ENCODE measurements at places on chromosomes 7 and 10.

GRCh38 chr10:29252811-29253689 lies 35.8 kb upstream of the LYZL1 start:
- DNase-seq, result no peak

- DNase-seq, result no peak
These were observed 14.5 kb downstream of the LBX1 start for GRCh38 chr10:101214446-101215396.

DNA sequence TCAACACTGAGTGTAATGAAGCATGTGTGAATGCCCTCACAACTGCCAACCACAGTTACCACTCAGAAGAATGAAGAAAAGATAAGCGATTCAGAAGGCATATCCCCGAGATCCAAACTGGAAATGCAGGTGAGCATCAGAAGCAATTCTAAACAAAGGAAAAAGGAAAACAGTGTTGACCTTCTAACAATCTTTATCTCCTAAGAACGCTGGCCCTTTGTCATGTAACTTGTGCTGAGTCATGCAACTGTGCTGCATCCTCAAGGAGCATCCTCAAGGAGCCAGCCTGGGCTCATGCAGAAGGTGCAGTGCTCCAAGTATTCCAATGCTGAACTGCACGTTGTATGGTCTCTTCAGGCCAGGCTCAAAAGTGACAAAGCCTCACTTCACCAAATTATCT lies 30.6 kb downstream of the SEC61G start:
- DNase-seq, result no peak

DNA sequence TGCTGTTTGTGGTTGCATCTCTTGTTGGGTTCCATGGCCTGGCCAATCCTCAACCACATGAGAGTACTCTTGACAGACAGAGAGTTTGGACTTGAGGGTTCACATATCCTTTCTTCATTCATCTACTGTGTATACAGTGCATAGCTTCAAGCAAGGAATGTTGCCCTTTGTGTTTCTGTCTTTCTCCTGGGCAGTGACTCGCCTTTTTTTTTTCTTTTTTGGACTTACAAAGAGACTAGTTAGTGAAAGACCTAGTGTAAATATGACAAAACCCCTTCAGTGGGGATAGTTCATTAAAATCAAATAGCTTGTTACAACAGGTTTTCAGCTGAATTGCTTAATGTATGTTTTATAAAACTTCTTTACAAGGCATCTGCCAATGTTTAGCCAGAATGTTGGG lies 290.2 kb downstream of the FGFR2 start:
- DNase-seq, result no peak

GRCh38 chr10:121800831-121801230 lies 127.0 kb downstream of the ATE1 start:
- DNase-seq, result no peak

Measured in GM04503 (cell line).